Left colon (tissue), 2 donors: ENCODE measurements at places on chromosomes 5 and 9. TPM values are rescaled to one million over a fixed set of nuclear protein-coding genes. Genes with fewer than 3 reads are reported as not detected.

GRCh38 chr9:106111039-106111730 is 416.8 kb downstream of the TMEM38B start:
- no peak for DNase-seq

DNA sequence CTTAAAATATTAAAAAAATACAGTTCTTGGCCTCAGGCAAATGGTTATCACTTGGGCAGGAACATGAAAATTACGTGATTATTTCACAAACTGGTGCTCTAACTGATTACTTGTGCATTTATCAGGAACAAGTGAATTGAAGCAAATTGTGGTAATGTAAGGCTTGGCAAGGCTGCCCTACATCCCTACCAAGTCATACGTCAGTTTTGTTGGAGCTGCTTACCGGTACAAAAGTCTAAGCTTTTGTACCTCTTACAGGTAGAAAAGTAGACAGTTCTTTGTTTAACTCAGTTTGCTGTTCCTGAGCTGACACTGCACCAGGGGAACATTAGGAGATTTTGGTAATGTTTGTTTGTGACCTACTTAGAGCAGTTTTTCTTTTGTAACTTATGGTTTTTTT is 2.2 kb downstream of the G3BP1 start:
- DNase-seq: no peak

DNA sequence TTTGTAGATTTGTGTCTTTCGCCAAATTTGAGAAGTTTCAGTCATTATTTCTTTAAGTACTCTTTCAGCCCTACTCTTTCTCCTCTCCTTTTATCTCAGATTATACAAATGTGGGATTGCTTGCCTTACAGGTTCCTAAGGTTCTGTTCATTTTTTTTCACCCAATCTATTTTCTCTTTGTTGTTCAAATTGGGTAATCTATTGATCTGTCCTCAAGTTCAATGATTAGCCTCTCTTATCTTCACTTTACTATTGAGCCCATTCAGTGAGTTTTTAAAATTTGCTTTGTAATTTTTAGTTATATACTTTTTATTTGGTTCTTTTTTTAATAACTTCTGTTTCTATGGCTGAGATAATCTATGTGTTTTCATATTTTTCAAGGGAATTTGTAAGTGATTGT is 282.1 kb downstream of the FER start:
- no peak for DNase-seq

GRCh38 chr9:135663857-135664256 is 748 bp downstream of the LCN9 start:
- DNase-seq: no peak

- DNase-seq: no peak
These were observed 232.2 kb upstream of the VLDLR start for GRCh38 chr9:2389404-2389803.

GRCh38 chr9:75087289-75087823 is 599 bp downstream of the NMRK1 start:
- peak; percentile 50 for DNase-seq

DNA sequence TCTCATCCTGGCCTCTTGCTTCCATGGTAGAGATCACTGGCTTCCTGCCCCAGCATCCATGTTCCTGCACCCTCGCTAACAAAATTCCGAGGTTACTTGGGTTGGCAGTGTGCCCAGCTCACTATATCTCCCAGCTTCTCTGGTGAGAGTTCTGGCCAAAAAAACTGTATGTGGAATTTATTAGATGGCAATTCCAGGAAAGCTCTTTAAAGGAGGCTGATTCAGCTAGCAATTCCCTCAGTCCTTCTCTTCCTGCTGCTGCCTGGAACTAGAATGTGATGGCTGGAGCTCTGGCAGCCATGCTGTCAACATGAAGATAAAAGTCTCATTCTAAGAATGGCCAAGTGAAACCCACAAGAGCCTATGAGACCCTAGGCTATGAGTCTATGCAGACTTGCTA is 88.8 kb downstream of the SECISBP2 start:
- DNase-seq: no peak

- DNase-seq: peak; percentile 59
These were observed 39.3 kb upstream of the CDC42SE2 start for GRCh38 chr5:131224387-131225201.

DNA sequence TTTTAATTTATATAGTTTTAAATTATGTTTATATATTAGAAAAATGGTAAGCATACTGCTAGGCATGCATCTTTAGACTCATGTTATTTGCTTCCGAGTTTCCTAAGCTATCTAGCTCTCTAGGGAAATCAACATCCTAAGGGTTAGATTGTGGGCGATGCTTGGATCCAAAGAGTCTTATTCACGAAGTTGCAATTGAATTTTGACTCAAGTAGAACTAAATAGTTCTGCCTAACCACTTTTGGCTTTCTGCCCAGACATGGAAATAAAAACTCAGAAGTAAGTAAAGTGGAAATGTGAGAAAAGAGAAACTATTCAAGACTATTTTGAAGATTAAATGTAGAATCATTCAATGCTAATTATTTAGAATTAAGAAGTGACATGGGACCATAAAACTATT is 440.4 kb downstream of the CDH18 start:
- no peak for DNase-seq

DNA sequence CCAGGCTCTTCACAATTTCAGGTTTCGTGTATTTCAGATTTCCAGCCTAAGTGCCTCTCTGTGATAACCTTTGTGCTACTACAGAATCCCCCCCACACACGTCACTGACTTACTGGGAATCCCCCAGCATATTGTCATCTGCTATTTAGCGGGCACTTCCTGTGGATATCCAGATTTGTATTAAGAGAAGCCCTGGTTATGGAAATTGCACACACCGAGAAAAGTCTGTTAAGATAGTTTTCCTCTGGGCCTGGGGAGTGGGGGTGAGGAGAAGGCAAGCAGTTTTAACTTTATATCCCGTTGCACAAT is 269.9 kb downstream of the MED10 start:
- no peak for DNase-seq

GRCh38 chr5:134063188-134063820 is 51.2 kb upstream of the TCF7 start:
- DNase-seq: no peak

GRCh38 chr5:59843511-59844213 is 49.9 kb downstream of the PDE4D start:
- DNase-seq: no peak

DNA sequence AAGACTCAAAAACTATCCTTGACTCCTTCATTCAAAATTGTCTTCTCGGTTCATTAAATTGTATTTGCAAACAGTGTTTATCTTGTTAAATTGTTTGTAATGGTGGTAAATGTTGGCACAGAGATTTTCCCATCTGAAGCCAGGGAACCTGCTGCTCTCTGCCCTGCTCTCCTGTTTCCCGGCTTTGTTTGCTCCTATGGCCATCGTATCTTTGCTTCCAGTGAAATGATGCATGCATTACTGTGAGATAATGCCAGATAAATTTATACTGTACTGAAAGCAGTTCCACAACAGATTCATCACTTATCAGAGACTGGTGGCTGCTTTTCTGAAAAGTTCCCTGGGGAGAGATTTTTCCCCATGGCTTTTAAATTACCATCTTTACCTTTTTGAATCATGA is 81.4 kb downstream of the CD180 start:
- DNase-seq: no peak

DNA sequence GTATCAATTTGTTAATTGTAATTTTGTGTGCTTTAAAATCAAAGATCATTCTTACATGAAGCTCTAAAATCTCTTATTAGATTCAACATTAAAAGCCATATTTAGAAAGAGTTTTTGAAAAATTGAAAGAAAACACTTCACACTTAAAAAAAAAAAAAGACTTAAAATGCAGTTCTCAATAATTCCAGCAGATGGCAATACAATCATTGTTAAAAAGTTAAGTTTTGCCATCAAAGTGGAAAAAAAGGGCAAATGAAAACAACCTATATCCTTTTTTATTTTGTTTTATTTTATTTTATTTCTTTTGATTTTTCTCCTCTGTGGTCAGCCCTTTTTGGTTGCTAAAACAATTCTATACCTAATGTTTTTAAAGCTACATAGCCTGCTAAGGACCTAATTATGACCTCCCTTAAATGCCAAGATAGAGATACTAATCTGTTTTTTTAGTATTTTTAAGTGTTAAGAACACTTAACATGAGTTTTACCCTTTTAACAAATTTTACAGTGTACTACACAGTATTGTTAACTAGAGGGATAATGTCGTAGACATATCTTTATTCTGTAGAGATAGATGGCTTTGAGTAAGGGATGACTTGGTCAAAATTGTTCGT is 154.2 kb upstream of the DAB2 start:
- DNase-seq: no peak

GRCh38 chr9:117825609-117826347 is 121.6 kb downstream of the TLR4 start:
- DNase-seq: no peak

DNA sequence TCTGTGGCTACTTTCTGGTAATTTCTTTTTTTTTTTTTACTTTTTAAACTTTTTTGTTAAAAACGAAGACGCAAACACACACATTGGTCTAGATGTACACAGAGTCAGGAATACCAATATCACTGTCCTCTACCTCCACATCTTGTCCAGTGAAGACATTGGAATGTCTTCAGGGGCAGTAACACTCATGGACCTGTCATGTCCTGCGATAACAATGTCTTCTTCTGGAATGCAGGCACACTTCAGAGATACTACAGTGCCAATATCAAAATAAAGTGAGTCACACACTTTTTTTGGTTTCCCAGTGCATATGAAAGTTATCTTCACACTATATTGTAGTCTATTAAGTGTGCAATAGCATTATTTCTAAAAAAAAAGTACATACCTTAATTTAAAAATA is 175.9 kb downstream of the ARRDC3 start:
- DNase-seq: no peak

DNA sequence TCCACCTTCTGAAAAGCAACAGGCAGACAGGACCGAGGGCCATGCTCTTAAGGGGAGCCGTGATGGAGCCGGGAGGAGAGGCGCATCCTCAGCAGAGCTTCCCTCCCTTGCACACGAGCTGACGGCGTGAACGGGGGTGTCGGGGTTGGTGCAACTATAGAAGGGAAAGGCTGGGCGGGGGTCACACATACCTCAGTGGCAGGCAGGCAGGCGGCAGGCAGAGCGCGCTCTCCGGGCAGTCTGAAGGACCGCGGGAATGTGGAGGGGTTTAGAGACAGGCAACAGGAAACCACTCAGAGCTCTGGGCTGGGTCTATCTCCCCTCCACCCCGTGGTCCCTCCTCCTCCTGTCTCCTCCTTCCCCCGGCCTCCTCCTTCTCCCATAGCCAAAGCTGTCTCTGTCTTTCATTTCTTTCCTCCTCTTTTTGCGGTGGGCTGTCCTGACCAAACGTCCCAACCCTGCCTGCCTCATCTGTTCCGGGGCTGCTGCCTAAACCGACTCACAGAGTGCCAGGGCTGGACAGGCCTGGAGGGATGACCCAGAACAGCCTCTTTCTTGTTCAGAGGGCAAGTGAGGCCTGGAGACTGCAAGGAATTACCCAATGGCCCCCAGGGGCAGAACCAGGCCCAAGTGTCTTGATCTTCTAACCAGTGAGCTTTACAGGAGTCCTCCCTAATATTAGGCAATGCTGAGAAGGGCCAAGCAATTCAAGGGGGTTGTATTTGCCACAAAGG is at the start of gene SPARC:
Gene SPARC (minus strand): TSS at position 242 of the 734 bp plus-strand sequence. CDS start 10,727 bp downstream, outside the sequence.
- DNase-seq: peak; percentile 37

- DNase-seq: no peak
These were observed 105.5 kb downstream of the FEM1C start for GRCh38 chr5:115439042-115439441.

DNA sequence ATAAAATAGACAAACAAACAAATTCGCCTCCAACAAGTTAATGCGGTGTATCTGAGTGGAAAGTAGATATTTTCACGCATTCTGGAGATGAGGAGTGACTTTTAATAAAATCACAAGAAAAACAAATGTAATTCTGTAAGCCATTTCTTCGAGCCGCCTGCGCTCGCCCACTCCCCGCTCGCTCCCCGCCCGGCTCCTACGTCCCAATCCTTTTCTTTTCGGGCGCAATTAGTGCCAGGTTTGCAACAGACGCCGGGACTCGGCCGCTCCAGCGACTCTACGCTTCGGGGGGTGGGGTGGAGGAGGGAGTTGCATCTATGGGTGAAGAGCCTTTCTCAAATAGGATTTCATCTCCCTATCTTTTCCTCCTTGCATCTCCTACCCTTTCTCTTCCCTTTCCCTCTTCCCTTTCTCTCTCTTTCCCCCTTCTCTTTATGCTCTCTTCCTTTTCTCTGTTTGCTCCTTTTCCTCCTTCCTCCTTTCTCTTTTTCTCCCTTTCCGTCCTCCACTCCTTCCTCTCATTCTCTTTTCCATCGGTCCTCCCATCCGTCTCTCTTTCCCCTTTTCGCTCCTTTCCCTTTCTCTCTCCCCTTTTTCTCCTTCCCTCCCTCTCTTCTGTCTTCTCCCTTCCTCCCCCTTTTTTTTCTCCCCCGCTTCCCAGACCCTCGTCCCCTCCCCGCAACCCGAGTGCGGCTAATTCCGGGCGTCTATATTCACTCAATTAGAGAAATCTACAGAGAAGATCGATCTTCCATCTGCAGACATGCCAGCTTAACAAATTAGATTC is 6.1 kb upstream of the OTP start:
- no peak for DNase-seq

GRCh38 chr9:136687721-136688223 is 515 bp upstream of the AGPAT2 start:
- DNase-seq: peak; percentile 92

GRCh38 chr9:130332384-130332926 is 66.9 kb downstream of the HMCN2 start:
- no peak for DNase-seq

DNA sequence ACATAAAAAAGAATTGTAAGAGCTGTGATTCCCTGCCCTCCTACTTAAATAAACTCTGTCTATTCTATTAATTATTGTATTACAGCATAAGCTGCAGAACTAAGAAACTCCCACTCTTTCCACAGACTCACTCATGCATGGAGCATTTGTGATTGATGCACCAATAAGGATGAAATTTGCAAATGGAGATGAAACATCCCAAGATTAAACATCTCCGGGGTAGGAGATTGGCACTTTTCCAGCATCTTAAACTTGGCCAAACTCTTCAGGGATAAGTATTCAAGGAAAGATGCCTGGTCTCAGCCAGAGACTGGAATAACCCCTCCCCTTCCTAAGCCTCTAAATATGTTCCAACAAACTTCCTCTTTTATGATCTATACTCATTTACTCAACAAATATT is 472.0 kb downstream of the ACTL7B start:
- DNase-seq: no peak

DNA sequence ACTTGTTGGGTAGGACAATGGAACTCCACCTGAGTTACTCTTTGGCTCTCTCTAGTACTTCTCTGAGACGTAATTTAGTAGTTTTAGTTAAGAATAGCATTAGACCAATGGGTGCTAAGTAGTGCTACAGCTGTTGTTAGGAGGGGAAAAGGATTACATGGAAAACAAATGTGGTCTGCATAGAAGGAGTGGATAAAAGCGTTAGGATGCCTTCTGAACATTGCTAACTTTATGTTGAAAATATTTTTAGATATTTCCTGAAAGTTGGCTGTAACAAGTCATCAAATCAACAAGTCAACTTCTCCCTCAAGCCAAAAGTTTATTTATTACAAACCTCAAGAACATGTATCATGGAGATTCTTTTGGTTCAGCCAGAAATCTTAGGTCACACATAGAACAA is 409.5 kb upstream of the MEF2C start:
- DNase-seq: no peak

The MCTP1 gene
- 7.0 TPM for total RNA-seq

The C8G gene
- 3.9 TPM for total RNA-seq

The CFAP77 gene
- total RNA-seq: not detected

The MCC gene
- total RNA-seq: 1.9 TPM

The C1QTNF2 gene
- total RNA-seq: 0.73 TPM

The IL11RA gene
- 18.6 TPM for total RNA-seq

The OR1Q1 gene
- total RNA-seq: not detected

The PCDH1 gene
- 133 TPM for total RNA-seq

The SLC6A3 gene
- total RNA-seq: not detected

The PTGES2 gene
- total RNA-seq: 84.2 TPM

The ZBTB26 gene
- 4.7 TPM for total RNA-seq

The WNT8A gene
- not detected for total RNA-seq

The PLEKHG4B gene
- 0.39 TPM for total RNA-seq
